ENCODE measurements at places on chromosomes 3 and 15.

DNA sequence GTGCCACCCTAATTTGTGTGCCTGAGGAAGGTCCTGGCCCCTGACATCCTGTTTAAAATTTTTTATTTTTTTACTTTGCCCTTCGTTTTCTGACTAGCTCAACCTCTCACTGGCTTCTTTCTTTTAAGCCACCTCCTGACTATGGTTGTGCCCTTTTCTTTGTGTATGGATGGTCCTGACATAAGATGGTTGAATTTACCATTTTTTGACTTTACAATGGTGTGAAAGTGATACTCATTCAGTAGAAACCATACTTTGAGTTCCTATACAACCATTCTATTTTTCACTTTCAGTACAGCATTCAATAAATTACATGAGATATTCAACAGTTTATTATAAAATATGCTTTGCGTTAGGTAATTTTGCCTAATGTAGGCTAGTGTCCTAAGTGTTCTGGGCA, 74.3 kb upstream of the PTX3 start:
- DNase-seq, result no peak

- DNase-seq, result no peak
Measured at GRCh38 chr3:153138276-153139210, 23.5 kb upstream of the RAP2B start.

DNA sequence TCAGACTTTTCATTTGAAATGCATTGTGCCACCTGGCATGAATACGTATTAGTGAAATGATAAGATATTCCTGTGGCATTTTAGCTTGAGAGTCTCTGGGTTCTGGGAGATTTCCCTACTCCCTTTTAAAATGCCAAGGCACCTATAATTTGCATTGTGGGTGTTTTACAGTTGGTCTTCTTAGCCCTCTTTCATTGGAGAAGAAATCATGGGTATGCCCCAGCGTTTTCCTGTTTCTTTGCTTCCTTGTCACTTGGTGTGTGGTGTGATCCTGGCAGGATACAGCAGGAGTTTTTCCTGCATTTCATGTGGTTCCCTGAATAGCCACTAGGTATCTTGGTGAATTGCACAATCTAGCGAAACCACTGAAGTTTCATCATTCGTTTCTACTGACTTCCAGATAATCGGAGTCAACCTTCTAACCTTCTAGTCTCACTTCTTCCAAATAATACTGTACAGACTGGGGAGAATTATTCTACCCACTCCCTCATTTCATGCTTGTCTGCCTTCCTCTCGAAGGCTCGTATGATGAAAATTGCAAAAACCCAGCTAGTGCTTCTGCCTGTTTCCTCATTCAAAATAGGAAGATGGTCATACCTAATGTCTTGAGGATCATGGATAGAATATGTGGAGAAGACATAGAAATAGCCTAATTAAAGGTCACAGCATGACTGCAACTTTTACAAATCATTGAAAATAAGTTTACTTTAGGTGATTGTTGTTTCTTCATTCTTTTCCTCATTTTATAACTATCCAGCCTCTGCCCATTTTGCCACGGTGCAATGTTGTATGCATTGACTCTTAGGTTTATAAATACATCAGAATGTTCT, 2.6 kb downstream of the BHLHE40 start:
- DNase-seq, result no peak

DNA sequence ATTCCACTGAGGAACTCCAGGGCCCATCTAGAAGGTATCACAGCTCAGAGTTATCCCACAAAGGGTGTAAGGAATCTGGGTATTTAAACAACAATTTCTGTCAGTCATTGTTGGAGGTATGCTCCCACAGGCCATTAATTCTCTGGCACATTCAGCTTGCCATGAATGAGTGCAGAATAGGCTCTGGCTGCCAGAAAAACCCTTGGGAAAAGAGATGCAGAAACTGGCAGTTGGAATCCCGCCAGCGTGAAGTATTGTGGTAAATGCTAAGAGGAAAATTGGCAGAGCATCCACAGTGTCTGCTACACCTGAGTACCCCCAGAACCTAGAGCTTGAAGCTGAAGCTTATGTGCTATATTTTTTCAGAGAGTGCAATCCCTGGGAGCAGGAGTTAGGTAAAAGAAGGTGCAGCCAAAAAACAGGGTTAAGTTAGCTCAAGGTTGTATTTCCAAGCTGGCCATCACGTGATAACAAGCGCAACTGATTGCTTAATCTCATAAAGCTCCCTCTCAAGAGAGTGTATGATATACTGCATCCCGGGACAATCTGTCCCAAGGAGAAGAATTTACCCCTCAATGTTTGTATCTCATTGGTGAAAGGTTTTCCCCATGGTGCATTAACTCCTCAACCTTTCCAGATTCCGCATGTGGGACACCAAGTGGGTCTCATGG, 94.2 kb upstream of the ACP3 start:
- DNase-seq, result no peak

DNA sequence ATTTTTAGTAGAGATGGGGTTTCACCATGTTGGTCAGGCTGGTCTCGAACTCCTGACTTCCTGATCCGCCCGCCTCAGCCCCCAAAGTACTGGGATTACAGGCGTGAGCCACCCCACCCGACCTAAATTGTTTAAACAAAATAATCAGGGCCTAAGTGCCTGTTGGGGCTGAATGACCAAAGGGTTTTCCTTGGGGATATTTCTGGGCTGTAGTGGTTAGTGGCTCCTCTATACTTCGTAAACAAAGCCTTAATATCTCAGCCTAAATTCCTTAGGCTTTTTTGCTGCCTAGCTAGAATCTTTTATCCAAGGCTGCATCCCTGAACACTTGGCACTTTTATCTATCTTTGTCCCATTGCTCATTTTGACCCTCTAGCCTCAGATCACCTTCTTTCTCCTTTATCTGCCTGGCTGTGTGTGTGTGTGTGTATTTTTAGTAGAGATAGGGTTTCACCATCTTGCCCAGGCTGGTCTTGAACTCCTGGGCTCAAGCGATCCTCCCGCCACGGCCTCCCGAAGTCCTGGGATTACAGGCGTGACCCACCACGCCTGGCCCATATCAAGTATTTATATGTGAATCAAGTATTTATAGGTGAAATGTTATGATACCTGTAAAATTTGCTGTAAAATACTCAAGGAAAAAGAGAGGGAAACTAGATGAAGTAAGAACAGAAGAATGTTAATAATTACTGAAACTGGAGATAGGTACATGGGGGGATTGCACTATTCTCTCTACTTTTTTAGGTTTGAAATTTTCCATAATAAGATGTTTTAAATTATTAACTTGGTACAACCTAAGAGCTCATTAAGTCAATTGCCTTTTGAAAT, 1.8 kb downstream of the NUSAP1 start:
- DNase-seq, result no peak

- DNase-seq, result no peak
Measured at GRCh38 chr15:67832031-67832551, 6.8 kb downstream of the SKOR1 start.

DNA sequence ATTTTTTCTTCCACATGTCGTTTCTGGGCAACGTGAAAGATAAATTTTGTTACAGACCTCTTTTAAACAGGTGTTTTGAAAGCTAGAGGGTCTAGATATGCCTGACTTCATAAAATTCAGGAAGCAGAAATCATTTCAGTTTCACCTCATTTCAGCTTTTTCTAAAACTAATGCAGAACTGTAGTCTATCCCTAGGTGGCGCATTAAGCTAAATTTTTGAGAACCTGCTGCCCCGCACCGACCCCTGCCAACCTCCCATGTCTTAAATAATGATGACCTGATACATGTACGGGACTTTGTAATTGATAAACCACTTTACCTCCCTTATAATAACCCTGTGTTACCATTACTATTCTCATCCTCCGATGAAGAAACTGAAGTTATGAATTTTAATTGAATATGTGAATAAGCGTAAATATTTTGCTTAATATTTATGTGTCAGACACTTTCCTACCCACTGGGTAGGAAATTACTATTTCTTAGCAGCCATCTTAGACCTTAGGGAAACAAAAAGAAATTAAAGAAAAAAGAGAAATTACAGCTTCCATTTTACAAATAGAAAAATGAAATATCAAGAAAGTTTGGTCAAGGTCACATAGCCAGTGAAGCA, 78.7 kb upstream of the GCNT3 start:
- DNase-seq, result peak; percentile 23

DNA sequence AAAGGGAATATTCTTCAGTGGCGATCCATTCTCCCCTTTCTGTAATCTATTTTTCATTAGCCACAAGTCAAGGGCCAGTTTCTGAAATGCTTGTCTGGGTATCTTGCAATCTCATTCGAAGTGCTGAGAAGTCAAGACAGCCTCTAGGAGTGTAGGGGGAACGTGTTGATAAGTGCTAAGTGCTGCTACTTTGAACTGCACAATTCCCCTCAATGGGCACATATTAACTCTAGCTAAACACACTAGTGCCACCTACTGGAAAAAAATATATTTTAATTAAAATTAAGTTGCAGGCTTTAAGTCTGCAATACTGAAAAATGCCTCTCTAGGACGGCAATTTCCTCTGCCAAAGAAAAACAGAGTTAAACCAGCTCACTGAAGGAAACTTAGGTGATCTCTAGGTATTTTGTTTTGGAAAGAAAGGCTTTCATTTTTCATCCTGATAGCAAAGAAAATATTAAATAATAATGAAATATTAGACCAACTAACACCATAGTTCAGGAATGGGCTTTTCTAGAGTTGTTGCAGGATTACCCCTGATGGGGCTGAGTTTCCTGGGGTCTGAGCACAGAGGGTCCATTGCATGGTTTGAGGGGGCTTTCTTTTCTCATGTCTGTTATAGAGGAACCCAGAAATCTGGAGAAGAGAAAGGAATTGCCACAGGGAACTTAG, 181.9 kb upstream of the KBTBD8 start:
- DNase-seq, result peak; percentile 57

DNA sequence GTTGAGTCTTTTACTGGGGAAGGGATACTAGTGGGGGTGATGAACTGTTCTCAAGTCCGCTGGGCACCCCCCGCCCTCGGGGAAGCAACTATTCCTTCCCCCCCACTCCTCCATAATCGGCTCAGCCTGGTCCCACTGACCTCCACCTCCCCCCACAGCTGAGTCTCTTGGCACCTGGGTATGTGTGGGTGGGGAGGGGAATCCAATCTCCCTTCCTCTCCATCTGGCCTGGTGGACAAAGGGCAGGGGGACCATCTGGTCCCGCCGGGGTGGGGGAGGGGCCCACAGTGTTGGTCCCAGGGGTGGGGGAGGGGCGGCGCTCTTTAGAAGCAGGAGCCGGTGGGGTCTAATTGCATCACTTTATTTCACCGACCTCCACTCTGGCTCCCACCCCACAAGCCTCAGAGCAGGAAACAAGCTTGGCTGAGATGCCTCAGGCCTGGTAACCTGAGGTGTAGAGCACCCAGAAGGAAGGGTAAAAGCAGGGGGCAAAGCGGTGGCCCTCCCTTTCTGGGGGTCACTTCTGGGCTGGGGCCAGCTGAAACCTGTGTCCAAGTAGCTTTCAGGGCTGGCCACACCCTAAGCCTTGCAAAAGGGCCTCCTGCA, 1.0 kb upstream of the PCBP4 start:
- DNase-seq, result no peak

DNA sequence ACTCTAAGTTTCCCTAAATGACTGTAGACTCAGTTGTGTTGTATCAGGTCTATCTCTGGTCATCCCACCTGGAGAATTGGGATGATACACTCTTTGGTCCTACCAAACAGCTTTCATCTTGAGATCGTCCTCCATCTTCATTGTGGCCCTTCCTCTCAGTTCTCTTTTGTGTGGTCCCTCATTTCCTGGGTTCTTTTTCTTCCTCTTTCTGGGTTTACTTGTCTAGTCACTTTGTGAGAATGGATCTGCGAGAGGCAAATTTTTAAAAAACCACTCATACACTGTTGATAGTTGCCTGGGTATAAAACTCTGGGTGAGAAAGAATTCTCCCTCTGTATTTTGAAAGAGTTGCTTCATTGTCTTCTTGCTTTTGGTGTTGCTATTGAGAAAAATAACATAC, 6.0 kb upstream of the AMOTL2 start:
- DNase-seq, result no peak

DNA sequence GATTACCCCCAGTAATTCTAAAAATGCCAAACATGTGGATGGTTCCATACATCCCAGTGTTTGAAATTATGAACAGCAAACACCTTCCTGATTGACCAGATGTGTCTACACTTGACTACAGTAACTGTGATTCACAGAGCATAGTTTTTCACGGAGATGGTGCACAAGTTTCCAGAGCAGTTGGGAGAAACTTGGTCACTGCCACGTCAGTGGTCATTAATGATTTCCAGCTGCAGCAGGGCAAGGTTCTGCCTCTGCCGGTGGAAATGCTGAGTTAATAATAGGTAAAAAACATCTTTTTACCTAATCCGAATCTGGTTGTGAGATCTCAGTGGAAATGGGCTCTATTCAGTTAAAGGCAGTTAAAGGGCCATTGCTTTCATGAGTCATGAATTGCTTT, 154.1 kb upstream of the FEZF2 start:
- no peak for DNase-seq

DNA sequence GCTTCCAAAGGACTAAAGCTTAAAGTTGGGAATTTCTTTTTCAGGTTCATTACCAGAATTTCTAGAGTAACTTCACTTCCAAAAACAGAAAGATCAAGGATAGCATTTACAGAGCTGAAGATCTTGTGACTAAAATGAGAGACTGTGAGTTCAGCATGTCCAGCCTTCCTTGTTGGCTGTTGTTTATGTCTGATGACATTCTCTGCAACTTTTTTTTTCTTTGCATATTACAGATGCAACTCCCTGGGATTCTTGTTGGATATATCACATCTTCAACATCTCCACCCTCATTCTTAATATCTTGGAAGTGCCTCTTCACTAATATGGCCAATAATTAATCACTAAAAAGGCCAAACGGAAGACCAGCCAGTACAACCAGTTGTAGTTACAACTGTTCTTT, 86.2 kb upstream of the FRMD4B start:
- no peak for DNase-seq

DNA sequence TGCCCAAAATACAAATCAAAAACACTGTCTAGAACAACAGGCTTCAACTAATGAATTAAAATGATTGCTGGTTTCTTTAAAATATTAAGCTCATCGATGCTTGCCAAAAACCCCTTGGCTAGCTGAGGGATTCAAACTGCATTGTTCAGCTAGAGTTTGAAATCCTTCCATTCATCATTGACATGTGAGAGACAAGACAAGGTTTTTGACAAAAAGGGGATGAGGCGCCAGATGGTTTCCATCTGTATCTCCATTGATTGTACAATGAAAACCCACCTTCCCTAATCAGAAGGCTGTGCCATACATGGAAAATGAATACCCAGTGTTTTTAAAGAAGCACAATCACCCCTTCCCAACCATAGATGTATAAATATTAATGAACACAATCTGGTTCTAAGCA, 67.8 kb downstream of the THRB start:
- no peak for DNase-seq

GRCh38 chr3:13261892-13262291, 158.2 kb downstream of the NUP210 start:
- no peak for DNase-seq

DNA sequence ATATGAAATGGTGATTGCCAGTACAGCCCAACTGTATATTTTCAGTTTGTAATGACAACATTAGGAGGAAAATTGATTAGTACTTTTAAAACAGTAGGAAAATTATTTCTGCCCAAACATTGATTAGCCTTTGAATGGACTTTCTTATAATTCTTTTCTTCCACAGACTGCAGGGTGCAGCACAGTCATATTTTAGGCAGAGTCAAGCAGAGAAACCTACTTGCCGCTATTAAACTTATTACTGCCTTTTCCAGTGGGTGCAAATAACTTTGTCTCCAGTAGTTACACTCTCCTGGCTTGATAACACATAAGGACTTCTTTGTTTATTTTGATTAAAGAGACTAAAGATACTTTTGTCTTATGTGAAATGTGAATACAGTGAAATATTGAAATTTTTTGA, 85.4 kb downstream of the PPM1L start:
- no peak for DNase-seq
